ENCODE measurements at places on chromosomes 6 and 20. TPM values are rescaled to one million over a fixed set of nuclear protein-coding genes. Genes with fewer than 3 reads are reported as not detected.
A peak's percentile ranks its signal among the peaks of the same experiment; 100 is the strongest.

IMPG1 gene
- total RNA-seq = not detected

DNA sequence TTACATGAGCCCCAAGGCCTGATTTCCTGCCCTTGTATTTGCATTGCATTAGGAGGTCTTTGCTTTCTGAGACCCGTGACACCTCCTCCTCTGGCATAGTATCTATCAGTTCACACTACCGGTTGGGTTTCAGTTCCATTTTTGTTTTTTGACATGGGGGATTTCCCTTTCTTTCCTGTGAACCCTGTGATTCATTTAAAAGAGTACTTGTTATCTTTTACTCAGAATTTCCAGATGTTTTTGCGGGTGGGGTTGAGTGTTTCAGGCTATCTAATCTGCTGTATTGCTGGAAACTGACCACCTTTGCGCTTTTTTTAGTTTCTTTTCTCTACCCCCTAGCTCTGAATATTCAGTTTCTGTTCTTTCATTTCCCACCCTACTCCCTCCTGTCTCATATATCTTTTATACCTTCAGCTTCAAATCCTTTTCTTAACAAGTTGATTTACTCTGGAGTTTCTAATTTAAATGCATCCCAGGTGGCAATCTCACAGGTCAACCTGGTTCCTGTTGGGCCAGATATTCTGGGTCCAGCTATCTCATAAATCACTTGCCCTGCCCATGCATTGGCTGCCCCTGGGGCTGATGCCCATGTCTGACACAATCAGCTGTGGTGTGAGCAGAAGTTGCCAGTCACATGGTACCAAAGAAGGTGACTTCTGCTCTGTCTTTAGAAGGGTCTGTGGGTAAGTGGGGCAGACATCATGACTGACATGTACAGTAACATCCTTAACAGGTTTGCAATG lies 14.3 kb upstream of the NCOA3 start:
- no peaks in the 10 kb centered on the region for H3K27me3 ChIP-seq
- peaks cover 4% of the 10 kb centered on the region for H3K36me3 ChIP-seq
- peak overlapping the region; percentile 96 for H3K27ac ChIP-seq

DNA sequence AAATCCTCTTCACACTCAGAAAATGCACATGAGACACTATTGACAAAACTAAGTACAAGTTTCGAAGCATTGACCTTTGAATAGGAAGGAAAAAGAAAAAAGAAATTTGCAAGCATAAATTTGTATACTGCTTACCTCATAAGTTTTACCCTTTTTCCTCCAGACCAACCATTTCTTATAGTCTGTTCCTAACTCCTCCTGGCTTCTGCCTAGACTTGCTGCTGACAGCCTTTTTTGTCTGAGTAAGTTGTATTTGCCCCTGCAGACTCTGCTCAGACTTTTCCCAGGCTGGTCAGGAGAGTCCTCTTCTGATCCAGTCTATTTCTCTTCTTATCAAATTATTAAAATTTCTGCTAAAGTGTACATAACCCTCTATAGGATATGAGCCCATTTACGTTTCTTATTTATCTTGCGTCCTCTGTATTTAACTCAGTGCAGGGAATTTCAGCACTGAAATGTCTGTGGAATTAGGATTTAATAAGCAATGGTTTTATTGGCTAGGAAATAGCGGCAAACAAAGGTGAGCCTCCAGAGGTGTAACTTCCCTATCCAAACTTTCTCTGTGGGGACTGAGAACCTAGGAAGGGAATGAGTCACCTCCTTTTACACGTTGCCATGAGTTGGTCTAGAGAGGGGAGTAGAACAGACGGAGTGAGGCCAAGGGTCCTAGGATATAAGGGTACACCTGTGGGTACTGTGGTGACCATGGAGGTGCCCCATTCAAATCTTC lies 207.1 kb upstream of the MARCKS start:
- no peaks in the 10 kb centered on the region for H3K36me3 ChIP-seq
- peaks cover 4% of the 10 kb centered on the region for H3K27me3 ChIP-seq
- DNase-seq = no peak
- no peaks in the 10 kb centered on the region for H3K4me1 ChIP-seq

- no peak for DNase-seq
- H3K36me3 ChIP-seq = no peaks in the 10 kb centered on the region
- no peak overlapping the region for H3K4me3 ChIP-seq
Measured at GRCh38 chr6:166005401-166005943, 162.2 kb downstream of the TBXT start.

RSPH9 gene
- not detected for total RNA-seq

- no peaks in the 10 kb centered on the region for H3K27me3 ChIP-seq
- no peaks in the 10 kb centered on the region for H3K36me3 ChIP-seq
- H3K27ac ChIP-seq = no peak overlapping the region
- H3K4me1 ChIP-seq = no peaks in the 10 kb centered on the region
- no peak for DNase-seq
Measured at GRCh38 chr20:57094991-57095390, 171.4 kb downstream of the BMP7 start.

RAMACL gene
- total RNA-seq = 0.16 TPM

DNA sequence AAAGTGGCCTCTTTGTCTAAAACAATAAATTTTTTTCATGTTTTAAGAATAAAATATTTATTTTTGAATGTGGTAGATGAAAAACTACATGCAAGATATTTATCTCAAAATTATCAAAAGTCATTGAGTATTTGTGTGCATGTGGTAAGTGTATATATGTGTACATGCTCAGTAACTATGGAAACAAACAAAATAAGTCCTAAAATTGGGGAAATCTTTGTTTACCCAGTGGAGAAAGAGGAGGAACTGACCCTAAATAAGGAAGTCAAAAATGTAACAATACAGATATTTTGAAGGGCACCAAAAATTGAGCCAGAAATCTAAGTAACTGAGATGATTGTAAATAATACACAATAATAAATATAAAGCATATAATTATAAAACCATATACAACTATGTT lies 639.2 kb downstream of the MAFB start:
- H3K4me3 ChIP-seq = no peak overlapping the region
- H3K27me3 ChIP-seq = no peaks in the 10 kb centered on the region
- H3K36me3 ChIP-seq = no peaks in the 10 kb centered on the region
- no peak overlapping the region for H3K27ac ChIP-seq

OPRM1 gene
- not detected for total RNA-seq

DNA sequence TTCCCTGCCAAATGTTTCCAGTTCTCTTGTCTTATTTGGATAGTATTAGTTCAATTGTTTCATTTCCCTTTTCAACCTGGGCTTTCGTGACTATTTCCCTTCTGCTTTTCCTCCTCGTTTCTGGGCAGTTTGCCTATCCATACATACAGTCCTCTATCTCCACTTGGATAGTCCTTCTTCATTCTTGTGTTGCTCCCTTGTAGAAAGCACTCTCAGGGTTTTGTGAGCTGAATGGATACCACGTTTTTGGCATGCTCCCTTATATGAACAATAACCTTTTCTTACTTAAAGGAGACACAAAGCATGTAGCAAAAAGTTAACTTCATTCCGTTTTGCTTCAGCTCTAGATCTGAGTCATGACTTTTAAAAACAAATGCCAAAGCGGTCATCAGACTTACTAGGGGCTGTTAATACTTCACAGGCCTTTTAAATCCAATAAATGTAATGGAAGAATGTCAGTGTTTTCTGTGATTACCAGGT lies 16.6 kb downstream of the CRYBG1 start:
- H3K4me3 ChIP-seq = no peak overlapping the region
- peaks cover 19% of the 10 kb centered on the region for H3K4me1 ChIP-seq
- no peak overlapping the region for H3K27ac ChIP-seq
- no peak for DNase-seq

- no peak overlapping the region for H3K4me3 ChIP-seq
- no peak for DNase-seq
- H3K27me3 ChIP-seq = no peaks in the 10 kb centered on the region
- H3K27ac ChIP-seq = no peak overlapping the region
Measured at GRCh38 chr6:83183082-83183828, 9.8 kb downstream of the PGM3 start.

DNA sequence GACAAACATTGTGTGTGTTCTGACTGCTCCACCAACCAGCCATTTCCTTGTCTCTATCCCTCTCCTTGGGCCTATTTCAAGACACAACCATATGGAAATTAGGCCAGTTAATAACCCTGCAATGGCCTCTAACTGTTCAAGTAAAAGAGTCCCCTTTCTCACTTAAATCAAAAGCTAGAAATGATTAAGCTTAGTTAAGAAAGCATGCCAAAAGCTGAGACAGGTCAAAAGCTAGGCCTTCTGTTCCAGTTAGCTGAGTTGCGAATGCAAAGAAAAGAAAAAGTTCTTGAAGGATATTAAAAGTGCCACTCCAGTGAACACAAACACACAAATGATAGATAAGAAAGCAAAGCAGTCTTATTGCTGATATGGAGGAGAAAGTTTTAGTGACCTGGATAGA lies 22.5 kb downstream of the SERINC1 start:
- H3K4me1 ChIP-seq = no peaks in the 10 kb centered on the region
- no peak overlapping the region for H3K27ac ChIP-seq
- H3K4me3 ChIP-seq = no peak overlapping the region
- no peaks in the 10 kb centered on the region for H3K27me3 ChIP-seq
- peaks cover 56% of the 10 kb centered on the region for H3K36me3 ChIP-seq

DNA sequence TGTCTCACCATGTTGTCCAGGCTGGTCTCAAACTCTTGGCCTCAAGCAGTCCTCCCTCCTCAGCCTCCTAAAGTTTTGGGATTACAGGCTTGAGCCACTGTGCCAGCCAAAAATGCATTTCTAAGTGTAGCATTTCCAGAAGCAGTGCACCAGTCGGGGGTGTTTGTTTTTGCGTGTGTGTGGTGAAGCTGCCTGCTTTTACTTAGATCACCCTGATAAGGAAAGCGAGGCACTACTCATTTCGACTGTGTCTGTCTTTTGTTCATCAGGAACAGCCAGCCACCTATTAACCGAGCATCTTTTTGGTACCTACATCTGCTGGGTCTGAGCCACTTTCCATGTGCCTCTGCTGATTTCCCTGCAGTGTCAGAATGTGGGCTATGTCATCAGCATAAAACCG lies 18.7 kb downstream of the SIRT5 start:
- H3K27ac ChIP-seq = no peak overlapping the region
- H3K36me3 ChIP-seq = peaks cover 14% of the 10 kb centered on the region
- no peak for DNase-seq
- no peaks in the 10 kb centered on the region for H3K27me3 ChIP-seq

GRCh38 chr20:7933346-7933745 lies 6.9 kb downstream of the HAO1 start:
- H3K36me3 ChIP-seq = no peaks in the 10 kb centered on the region
- no peak overlapping the region for H3K27ac ChIP-seq
- H3K4me3 ChIP-seq = no peak overlapping the region
- no peak for DNase-seq
- no peaks in the 10 kb centered on the region for H3K4me1 ChIP-seq

DNA sequence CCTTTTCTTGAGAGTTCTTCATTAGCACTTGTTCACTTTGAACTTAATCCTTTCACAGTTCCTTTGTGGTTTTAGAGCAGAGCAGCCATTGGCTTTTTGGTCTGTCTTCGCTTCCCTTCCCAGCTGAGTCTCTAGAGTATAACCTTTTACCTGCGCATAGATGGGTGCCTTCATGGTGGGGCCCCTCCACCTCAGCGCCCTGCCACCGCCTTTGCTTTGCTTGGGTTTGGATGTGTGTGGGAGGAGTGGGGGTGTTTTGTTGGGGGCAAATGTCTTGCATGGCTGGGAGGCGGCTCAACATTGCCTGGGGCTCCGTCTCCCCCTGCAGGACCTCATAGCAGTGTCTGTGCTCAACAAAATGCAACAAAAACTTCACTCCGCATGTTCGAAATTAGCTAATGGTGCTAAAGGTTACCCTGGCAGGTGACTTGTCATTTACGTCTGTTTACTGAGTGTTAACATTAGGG lies 11.9 kb downstream of the PYGB start:
- H3K27ac ChIP-seq = peak overlapping the region; percentile 77
- no peak for DNase-seq
- peaks cover 33% of the 10 kb centered on the region for H3K4me1 ChIP-seq
- H3K4me3 ChIP-seq = peak overlapping the region; percentile 39
- H3K36me3 ChIP-seq = peaks cover 44% of the 10 kb centered on the region
- no peaks in the 10 kb centered on the region for H3K27me3 ChIP-seq

DNA sequence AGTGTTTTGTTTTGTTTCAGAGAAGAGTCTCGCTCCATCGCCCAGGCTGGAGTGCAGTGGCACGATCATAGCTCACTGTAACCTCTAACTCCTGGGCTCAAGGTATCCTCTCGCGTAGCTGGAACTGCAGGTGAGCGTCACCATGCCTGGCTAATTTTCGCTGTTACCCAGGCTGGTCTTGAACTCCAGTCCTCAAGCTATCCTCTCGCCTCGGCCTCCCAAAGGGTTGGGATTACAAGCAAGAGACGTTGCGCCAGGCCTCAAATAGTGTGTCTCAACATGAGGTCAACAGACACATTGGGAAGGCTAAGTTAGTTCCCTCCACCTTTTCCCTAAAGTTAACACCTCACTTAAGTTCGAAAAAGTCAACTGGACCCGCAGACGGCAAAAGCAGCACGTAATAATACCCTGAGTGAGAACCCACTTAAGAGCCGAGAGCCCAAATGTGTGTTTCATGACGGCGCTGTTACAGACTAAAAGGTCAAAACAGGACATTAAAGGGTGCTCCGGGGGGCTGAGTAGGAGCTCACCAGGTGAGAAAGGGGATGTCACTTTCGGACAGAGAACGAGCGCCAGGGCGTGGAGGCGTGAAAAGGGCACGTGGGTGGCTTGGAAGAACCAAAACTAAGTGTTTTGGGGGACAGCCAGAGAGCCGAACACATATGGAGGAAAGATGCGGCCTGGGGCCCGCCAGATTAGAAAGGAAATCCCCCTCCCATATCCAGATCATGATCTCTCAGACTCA lies 499 bp downstream of the TTI1 start:
- no peak for DNase-seq
- peak overlapping the region; percentile 99 for H3K27ac ChIP-seq
- peaks cover 69% of the 10 kb centered on the region for H3K4me1 ChIP-seq
- H3K27me3 ChIP-seq = no peaks in the 10 kb centered on the region
- H3K36me3 ChIP-seq = peaks cover 55% of the 10 kb centered on the region
- peak overlapping the region; percentile 93 for H3K4me3 ChIP-seq

DNA sequence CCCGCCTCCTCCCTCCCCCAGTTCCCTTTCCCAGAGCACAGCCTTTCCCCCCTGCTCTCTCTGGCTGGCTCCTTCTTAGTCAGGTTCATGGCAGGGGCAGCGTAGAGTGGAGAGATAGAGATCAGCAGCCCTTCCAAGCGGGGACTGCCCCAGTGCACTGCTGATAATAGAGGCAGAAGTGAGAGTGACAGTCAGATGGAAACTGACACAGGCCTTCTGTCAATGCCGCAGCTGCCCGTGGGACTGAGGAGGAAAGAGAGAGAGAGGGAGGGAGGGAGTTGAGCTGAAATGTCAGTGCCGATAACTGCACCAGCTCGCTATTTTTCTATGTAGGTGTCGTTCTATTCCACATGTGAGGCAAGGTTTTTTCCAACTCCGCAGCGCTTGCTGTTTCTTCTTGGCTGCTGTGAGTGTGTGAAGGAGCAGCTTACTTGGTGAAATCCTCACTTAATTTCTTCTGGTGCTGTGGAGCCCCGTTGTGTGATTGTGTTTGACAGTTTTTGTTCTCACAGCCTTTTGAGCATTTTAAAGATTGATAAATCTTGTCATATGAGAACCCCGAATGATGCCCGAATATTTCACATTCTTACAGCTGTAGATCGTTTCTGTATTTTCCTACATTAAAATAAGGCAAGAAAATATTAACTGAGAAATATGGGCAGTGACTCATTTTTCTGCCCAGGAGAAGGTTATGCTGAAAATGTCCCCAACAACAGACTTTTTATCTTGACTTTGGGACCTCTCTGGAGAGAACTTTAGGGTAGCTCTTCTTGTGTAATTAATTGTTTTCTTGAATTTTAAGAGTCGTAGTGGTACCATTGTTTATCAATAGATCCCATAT lies 386.4 kb upstream of the MMS22L start:
- no peak overlapping the region for H3K27ac ChIP-seq
- H3K4me3 ChIP-seq = no peak overlapping the region
- no peaks in the 10 kb centered on the region for H3K36me3 ChIP-seq
- no peak for DNase-seq
